ENCODE measurements at places on chromosomes 12 and 14. TPM values are rescaled to one million over a fixed set of nuclear protein-coding genes. Genes with fewer than 3 reads are reported as not detected.

DNA sequence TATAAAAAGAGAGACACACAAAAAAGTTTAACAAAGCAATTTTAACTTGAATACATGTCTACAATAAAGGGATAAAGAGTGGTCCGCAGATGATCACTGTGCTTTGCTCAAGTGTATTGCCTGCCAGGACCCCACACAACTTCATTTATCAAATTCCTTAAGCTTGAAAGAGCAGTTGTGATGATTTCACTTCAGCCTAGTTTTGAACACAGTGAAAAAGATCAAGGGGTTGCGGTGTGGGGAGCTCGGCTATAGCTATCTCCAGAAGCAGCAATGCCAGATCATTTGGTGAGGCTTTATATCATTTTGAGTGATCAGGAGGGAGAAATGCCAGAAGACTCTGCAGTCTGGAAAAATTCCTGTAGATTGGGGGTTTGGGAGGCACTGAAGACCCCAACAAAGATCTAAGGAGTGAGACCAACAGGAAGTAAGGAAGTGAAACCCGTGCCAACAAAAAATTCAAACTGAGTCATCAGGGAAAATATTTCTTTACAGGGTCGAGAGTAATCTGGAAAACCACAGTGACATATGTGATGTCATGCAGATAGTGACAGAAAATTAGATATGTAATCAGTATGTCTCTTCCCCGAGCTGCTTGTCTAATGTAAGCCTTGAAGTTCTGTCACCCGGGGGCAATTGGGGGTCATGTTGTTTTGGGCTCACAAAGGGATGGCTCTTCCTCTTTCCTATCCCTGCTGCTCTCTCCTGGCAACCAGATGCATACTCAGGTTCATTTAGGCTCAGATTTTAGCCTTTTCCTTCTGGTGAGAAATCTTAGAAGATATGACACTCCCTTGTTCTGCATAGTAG, 221.8 kb downstream of the MSRB3 start:
- DNase-seq: peak; percentile 54

GRCh38 chr14:105150368-105151083, 18.1 kb downstream of the JAG2 start:
- no peak for DNase-seq

GRCh38 chr14:77088219-77088618, 9.8 kb upstream of the CIPC start:
- no peak for DNase-seq

The CLEC9A gene
- not detected for polyA plus RNA-seq

DNA sequence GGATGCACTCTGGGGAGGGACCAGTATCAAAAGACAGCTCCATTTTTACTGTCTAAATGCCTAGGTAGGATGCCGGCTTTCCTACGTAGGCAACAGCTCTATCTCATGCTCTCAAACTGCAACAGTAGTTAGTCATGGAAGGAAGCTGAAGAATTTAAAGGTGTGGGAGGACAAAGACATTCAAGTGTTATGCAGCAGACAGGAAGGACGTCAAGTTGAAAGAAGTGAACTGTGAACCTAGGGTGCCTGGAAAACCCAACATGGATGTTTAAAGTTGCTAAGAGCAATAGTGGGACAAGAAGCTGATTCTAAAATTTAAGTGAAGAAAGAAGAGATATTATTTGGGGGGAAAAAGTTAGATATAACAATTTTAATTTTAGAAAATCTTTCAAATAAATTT, 5.9 kb downstream of the SEC23A start:
- peak; percentile 61 for DNase-seq

DNA sequence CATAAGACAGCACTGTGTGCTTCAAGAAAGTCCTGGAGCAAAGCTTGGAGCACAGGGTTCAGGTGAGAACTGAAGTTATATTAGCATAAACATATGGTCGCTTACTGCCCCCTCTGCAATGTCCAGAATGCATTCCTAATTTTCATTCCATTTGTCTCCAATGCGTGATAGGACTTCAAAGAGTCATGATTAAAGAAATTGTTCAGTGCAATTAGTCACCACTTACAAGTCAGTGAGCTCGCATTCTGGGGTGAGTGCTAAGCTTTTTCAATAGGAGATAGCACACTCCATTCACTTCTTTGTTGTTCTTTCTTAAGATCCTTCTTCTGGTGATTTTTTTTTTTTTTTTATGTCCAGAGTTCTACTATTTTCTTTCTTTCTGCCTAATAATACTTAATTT, 398.4 kb downstream of the SYT1 start:
- DNase-seq: no peak

DNA sequence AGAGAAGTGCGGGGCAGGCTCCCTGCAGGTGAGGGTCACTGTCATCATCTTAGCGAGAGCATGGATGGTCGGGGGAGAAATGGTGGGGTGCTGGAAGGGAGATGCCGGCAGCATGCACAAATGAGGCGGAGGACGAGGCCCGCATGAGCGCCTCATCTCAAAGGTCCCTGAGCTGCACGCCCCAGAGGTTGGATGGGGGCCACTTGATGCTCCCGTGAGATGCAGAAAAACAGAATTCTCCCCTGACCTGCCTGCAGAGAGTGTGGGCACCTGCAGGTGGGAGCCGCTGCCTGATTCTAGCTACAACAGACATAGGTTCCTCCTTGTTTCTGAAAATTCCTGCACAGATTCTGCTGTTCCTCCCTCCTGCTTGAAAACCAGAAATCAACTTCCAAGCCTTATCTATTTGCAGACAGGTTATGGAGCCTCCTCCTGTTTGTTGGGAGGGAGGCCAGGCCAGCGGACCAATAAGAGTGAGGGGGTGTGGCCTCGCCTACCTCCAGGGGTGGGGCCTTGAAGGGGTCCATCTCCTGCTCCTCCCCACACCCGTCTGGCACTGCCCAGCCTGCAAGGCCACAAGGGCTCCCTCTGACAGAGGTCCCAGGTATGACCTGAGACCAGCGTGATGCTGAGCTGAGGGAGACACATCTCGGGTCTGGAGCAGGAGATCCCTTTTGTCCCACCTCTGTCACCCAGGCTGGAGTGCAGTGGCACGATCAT, 67.2 kb downstream of the KDM2B start:
- peak; percentile 48 for DNase-seq

- DNase-seq: no peak
These were observed 72.2 kb downstream of the BHLHE41 start for GRCh38 chr12:26052652-26053051.

- DNase-seq: no peak
These were observed 101.2 kb upstream of the ATF7IP start for GRCh38 chr12:14264316-14264715.

DNA sequence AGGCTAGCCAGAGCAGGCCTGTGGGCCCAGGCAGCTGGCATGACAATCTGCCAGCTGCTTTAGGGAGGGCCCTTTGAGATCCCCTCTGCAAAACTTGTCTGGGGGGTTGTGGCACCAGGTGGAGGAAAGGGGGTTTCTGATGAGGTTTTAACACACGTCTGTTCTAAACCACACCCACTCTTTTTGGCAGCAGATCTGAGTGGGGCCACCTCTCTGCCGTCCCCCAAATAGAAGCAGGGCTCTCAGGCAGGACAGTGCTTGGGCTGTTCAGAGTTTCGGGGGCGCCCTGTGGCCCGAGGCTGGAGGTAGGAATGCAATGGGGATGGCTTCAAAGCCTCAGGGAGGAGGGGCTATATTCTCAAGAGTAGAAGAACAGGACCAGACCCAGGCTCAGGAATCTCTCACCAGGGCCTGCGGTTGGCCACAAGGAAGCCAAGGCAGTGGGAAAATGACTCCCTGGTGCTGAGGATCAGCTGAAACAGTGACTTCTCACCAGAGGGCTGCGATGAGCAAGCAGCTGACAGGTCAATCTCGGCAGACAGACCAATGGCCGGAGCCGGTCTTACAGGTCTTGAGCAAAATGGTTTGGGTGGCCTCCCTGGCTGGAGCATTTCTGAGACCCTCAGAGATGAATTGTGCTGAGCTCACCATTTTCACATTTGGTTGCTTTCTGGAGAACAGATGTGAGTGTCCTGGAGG, 1.5 kb upstream of the KRT5 start:
- DNase-seq: no peak

The DHRS2 gene
- 0.97 TPM for polyA plus RNA-seq

The C14orf39 gene
- polyA plus RNA-seq: 4.2 TPM

DNA sequence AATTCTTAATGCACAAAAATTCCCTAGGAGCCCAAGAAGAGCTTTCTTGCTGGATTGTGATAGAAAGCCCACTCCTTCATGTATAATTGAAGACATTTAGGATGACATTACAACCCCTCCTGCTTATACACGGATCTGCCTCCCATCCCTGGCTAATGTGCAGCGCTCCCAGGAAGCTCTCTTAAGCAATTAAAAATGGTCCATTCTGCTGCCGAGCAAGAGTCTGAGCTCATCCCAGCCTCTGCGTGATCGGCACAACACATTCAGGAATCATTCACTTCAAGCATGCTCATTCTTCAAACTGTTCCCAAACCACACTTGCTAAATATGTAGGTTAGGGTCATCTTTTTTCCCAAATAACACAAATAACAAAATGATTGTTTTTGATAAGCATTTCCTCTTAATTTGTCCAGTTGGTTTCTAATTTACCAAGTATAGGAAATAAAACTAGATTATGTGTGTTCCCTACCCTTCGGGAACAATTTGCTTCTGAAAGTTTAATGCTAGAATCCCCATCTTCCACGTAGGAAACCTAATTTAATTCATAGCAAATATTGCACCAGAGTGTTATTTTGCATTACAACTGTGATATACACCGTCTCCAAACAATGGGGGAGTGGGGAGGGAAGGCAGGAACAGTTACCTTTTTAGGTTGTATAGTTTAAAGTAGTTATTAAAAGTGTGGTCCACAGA, 17.3 kb upstream of the TMEM233 start:
- DNase-seq: no peak

All from cardiac muscle cell (in vitro differentiated cells and primary cell).